Immature natural killer cell (primary cell): ENCODE measurements at places on chromosomes 5 and 9.

DNA sequence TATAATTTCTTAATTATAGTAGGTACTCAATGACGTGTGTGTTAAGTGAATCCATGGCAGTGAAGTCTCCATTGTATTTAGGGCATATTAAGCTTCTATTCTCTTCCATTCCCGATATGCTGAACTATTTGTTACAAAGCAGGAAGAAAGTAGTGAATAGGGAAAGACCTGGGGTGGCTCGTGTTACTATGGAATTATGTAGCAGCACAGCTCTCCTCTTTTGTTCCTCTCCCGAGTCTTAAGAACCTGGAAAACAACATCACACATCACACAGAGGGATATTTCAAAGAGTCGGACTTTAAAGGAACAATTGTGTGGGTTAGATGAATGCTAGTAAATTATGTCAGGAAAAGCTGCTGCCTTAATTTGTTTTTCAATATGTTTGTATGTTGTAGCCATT lies 131.8 kb downstream of the PCSK5 start:
- no peaks in the 10 kb centered on the region for H3K36me3 ChIP-seq
- DNase-seq, result no peak
- H3K27ac ChIP-seq, result no peak overlapping the region
- H3K4me1 ChIP-seq, result peaks cover 31% of the 10 kb centered on the region
- peaks cover 2% of the 10 kb centered on the region for H3K27me3 ChIP-seq
- no peak overlapping the region for H3K4me3 ChIP-seq

DNA sequence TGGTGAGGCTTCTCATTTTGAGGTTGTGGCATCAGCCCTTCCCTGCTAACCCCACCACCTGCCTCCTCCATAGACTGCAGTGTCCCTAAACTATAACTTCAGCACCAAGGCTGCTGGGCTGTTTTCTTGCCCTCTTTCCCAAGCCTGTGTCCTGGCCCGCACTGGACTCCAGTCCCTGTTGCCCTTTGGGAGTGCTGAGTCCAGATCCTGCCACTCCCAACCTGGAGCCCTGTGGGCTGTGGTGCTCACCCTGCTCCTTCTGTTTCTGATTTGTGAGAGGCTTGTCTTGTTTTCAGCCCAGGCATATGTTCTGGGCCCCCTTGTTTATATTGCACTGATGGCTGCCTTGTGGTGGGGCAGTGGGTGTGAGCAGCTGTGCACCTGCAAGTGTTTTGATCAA lies 39.7 kb upstream of the RNU6ATAC start:
- DNase-seq, result no peak
- H3K36me3 ChIP-seq, result no peaks in the 10 kb centered on the region
- H3K27ac ChIP-seq, result no peak overlapping the region
- no peaks in the 10 kb centered on the region for H3K4me1 ChIP-seq

- H3K4me3 ChIP-seq, result no peak overlapping the region
- H3K27ac ChIP-seq, result no peak overlapping the region
- no peaks in the 10 kb centered on the region for H3K36me3 ChIP-seq
- no peaks in the 10 kb centered on the region for H3K4me1 ChIP-seq
Measured at GRCh38 chr5:126707080-126707479, 69.9 kb upstream of the LMNB1 start.

DNA sequence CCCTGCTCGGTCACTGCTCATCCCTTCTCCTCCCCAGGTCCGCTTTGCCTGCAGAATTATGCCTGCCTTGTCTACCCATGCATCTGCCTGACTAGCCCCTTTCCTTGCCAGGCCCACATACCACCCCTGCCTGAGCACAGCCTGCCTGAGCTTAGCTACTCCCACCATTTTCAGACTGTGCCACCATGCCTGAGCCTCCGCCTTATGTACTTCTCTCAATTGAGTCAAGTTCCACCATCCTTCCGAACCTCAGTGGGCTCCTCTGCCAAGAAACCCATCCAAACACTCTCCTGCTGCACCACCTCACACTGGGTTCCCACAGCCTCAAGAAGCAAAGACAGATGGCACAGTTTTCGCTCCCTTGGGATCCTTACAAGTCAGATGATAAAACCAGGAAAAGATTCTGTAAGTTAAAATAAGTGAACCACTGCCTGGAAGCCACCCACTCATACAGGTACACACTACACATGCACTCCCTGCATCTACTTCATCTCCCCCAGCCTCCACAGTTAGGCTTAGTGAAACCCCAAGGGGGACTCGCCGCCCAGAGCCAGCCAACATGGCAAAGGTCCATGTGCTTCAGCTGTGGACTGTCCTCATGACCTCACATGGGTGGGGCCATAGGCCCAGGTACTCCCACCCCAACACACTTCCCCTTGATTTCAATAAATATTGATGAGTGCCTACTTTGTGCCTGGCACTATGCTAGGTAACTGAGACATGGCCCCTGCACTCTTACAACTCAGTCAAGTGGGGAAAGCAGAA lies 23.1 kb downstream of the P4HA2 start:
- peaks cover 2% of the 10 kb centered on the region for H3K27me3 ChIP-seq
- H3K4me3 ChIP-seq, result no peak overlapping the region
- H3K27ac ChIP-seq, result no peak overlapping the region
- H3K36me3 ChIP-seq, result no peaks in the 10 kb centered on the region
- DNase-seq, result no peak

DNA sequence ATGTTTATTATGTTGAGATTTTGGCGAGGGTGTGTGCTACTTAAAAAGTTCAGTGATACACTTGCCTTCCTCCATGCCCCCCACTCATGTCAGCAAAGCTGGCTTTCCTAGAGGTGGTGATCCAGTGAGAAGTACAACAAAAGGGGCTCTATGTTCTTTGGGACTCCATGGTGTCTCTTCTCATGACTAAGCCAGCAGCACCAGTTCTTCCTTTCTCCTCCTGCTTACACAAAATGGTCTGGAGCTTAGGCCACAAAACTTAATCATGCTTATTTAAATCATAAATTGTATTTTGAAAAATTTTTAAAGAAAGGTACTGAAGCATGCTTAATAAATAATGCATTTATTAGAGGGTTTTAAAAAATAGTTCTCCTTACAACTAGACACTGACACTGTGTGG lies 22.4 kb downstream of the MOCS2 start:
- H3K36me3 ChIP-seq, result no peaks in the 10 kb centered on the region
- no peak for DNase-seq
- no peaks in the 10 kb centered on the region for H3K4me1 ChIP-seq
- no peak overlapping the region for H3K27ac ChIP-seq
- peaks cover 8% of the 10 kb centered on the region for H3K27me3 ChIP-seq
